ENCODE measurements at places on chromosomes 13 and 19. TPM values are rescaled to one million over a fixed set of nuclear protein-coding genes. Genes with fewer than 3 reads are reported as not detected.

DNA sequence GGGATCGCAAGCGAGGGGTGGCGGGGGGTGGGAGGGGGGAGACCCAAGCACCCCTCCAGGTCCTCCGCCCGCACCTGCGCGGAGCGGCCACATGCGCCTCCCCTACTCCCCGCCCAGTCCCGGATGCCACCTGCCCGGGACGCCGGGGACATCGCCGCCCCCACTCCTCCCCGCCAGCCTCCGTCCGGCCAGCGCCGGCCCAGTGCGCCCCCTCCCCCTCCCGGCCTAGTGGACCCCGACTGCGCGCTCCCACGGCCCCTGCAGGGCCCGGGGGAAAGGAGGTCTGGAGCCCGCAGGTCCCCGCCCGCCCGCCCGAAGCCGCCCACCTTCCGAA lies 263 bp downstream of the RHPN2 start:
- peak overlapping the region; percentile 67 for H3K4me3 ChIP-seq
- H3K27ac ChIP-seq: no peak overlapping the region
- H3K27me3 ChIP-seq: peaks cover 31% of the 10 kb centered on the region
- H3K36me3 ChIP-seq: no peaks in the 10 kb centered on the region
- H3K4me1 ChIP-seq: peaks cover 3% of the 10 kb centered on the region
- peak; percentile 60 for DNase-seq

DNA sequence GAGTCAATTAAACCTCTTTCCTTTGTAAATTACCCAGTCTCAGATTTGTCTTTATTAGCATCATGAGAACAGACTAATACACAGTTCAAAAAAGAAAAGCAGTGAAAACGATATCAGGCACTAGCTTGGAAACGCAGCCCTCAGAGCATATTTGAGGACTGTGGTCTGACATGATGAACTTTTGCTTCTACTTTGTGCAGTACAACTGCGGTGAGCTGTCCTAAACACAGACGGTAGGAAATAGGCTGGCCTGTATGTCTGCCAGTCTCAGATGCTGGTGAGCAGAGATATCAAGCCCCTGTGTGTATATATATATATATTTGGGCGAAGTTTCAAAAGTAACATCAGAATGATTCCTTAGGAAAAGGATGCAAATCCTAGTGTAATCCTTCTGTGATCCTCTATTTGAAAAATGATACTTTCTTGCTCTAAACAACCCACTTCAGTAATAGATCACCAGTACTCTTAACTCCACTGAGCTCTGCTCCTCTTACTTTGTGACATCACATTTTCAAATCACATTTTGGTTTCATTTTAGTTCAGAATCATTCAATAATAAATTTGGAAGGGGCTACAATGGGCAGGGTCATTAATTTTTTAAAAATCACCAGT lies 74.4 kb downstream of the TNFRSF19 start:
- DNase-seq: no peak
- H3K4me3 ChIP-seq: no peak overlapping the region
- H3K27ac ChIP-seq: no peak overlapping the region
- H3K4me1 ChIP-seq: no peaks in the 10 kb centered on the region
- no peaks in the 10 kb centered on the region for H3K36me3 ChIP-seq

DNA sequence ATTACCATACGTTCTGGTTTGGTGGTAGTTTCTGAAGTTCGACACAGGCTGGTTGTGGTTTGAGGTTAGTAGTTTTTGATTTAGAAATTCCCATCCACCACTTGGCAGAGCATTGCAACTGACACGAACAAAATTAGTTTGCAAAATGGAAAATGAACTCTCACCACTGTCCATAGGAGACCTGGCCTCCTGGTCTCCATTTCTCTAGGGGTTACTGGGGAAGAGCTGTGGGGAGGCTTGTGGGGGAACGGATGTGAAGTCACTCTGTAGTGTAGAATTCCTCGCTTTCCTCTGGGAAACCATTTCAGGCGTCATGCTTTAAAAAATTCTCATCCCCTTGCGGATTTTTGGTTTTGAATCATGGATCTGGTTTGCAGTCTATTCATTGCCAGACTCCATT lies 321.5 kb upstream of the MAB21L1 start:
- DNase-seq: no peak
- H3K36me3 ChIP-seq: no peaks in the 10 kb centered on the region
- H3K27ac ChIP-seq: no peak overlapping the region
- H3K4me3 ChIP-seq: no peak overlapping the region
- H3K27me3 ChIP-seq: no peaks in the 10 kb centered on the region
- H3K4me1 ChIP-seq: no peaks in the 10 kb centered on the region

DNA sequence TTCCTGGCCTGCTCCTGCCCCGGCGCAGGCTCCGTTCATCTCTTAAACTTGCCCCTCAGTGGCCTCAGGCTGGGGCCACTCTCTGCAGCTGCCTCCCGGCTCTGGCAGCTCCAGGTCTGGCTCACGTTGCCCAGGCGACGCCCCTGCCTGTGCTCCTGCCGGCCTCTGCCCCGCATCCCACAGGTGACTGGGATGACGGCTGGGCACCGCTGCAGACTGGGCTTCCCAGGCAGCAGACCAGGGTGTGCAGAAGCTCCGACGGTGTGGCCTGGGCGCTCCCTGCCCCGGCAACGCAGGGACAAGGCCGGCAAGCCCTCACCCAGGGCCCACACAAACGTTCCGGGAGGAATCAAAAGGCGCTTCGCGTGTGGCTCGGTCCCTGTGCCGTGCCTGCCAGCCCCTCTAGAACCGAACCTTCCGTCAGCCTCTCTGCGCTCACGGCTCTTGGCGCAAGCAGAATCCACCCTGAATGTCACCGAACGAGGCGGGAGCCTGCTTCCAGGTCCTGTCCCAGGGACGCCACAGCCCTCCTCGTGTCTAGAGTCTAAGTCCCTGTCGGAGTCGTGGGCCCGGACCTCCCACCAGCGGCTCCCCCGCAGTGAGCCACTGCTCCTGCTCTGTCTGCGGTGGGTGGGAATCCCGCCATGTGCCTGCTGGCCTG lies 64.8 kb downstream of the MLLT1 start:
- H3K4me3 ChIP-seq: no peak overlapping the region
- H3K4me1 ChIP-seq: no peaks in the 10 kb centered on the region
- no peaks in the 10 kb centered on the region for H3K27me3 ChIP-seq
- no peak overlapping the region for H3K27ac ChIP-seq

DNA sequence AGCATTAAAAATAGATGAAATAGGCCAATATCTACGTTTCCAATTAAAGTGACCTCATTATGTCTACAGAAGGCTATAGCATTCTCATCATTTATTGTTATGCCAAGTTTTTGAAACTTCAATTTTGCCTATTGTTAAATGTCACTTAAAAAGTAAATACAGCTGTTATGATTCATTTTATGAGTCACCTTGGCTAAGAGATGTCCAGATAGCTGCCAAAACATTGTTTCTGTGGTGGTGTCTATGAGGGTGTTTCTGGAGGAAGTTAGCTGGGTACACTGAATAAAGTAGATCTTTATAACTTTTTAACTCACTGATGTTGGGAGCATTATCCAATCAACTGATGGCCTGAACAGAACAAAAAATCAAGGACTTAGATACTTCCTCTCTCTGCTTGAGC lies 1209.7 kb upstream of the PCDH9 start:
- no peaks in the 10 kb centered on the region for H3K4me1 ChIP-seq
- H3K27me3 ChIP-seq: no peaks in the 10 kb centered on the region
- no peak overlapping the region for H3K27ac ChIP-seq
- H3K4me3 ChIP-seq: no peak overlapping the region
- no peaks in the 10 kb centered on the region for H3K36me3 ChIP-seq

DNA sequence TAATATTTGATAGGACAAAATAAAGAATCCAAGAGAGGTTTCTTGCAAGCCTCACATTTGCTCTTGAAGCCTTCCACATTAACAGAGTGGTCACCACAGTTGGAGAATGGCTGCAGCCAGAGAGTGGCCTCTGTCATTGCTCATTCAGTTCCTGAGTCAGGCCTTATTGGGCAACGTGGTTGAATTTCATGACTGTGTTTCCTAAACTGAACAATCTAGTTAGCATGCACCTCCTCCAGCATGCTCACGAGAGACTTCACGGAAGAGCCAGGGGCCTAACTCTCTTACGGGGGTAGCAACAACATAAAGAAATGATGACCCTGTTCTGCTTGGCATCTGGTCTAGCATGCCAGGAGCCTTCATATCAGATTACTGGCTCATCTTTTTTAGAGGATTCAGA lies 9.6 kb upstream of the UBL3 start:
- DNase-seq: peak; percentile 16
- peaks cover 4% of the 10 kb centered on the region for H3K27me3 ChIP-seq
- no peaks in the 10 kb centered on the region for H3K36me3 ChIP-seq
- H3K4me1 ChIP-seq: peaks cover 22% of the 10 kb centered on the region
- H3K27ac ChIP-seq: no peak overlapping the region

The ERICH6B gene
- not detected for total RNA-seq

- H3K4me1 ChIP-seq: peaks cover 25% of the 10 kb centered on the region
- DNase-seq: peak; percentile 46
- peak overlapping the region; percentile 42 for H3K27ac ChIP-seq
- peak overlapping the region; percentile 21 for H3K4me3 ChIP-seq
Measured at GRCh38 chr13:99984461-99985240, 3.1 kb downstream of the ZIC2 start.

The RAB3A gene
- 8.9 TPM for total RNA-seq

The CEACAM3 gene
- total RNA-seq: not detected

- H3K36me3 ChIP-seq: peaks cover 42% of the 10 kb centered on the region
- peak; percentile 48 for DNase-seq
- H3K4me3 ChIP-seq: peak overlapping the region; percentile 24
- H3K27ac ChIP-seq: peak overlapping the region; percentile 86
Measured at GRCh38 chr19:51354742-51355148, 11.4 kb downstream of the ETFB start.

The CGB8 gene
- total RNA-seq: not detected

DNA sequence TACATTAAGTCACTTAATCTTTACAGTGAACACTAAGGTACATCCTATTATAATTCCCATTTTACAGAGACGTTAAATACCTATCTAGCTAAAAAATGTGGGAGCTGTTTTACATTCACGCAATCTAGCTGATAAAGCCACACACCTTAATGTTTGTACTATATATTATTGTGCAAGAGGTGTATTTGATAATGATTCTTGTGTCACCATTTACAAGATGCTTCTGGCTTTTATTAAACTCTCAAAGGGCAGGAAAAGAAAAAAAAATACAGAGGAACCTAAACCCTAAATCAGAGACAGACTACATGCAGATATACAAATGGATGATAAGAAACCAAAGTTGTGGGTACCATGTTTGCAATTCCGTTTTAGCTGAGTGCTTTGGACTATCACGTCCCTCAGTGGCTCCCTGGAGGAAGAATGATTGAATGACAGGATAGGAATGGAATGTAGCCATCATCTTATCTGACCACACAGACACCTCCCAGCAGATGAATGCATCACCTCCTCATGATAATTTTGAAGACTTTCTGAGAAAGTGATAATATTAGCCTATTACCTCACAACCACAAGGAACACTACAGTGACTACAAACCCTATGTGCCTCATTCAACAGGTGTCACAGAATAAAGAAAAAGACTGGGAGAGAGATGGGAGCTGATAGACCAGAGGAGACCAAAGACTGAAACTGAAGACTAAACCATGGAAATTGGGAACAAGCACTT lies 230.5 kb upstream of the SERP2 start:
- DNase-seq: no peak
- peaks cover 12% of the 10 kb centered on the region for H3K4me1 ChIP-seq
- H3K27ac ChIP-seq: no peak overlapping the region
- H3K4me3 ChIP-seq: peak overlapping the region; percentile 87

- H3K4me3 ChIP-seq: no peak overlapping the region
- no peak overlapping the region for H3K27ac ChIP-seq
- H3K27me3 ChIP-seq: no peaks in the 10 kb centered on the region
- no peak for DNase-seq
Measured at GRCh38 chr19:3535981-3536380, 3.0 kb upstream of the TEKTIP1 start.

- no peak overlapping the region for H3K27ac ChIP-seq
- no peak for DNase-seq
- H3K4me3 ChIP-seq: no peak overlapping the region
- H3K36me3 ChIP-seq: no peaks in the 10 kb centered on the region
- no peaks in the 10 kb centered on the region for H3K4me1 ChIP-seq
- peaks cover 2% of the 10 kb centered on the region for H3K27me3 ChIP-seq
Measured at GRCh38 chr13:104962411-104962810, 1573.1 kb downstream of the EFNB2 start.

The ZNF547 gene
- 1.7 TPM for total RNA-seq

GRCh38 chr19:814152-815078 lies 7.3 kb downstream of the PLPPR3 start:
- no peak for DNase-seq
- H3K4me3 ChIP-seq: no peak overlapping the region

The ZNF559 gene
- 11.7 TPM for total RNA-seq

DNA sequence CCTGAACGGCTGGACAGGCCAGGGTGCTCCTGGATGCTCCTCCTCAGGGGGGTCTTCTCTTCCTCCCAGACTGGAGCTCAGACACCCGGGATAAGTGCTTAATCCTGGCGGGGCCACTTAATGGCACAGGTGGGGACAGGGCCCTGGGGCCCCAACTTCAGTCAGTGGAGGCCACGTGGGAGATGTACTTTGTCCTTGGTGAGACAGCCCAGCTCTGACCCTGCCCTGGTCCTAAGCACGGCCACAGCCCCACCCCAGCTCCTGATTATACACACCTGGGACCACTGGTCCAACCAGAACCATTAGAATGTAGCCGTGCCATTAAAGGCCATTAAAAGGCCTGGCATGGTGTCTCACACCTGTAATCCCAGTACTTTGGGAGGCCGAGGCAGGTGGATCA lies 7.8 kb downstream of the PPP1R14A start:
- no peak overlapping the region for H3K4me3 ChIP-seq
- no peaks in the 10 kb centered on the region for H3K36me3 ChIP-seq
- peaks cover 3% of the 10 kb centered on the region for H3K4me1 ChIP-seq
- no peak for DNase-seq
- H3K27ac ChIP-seq: no peak overlapping the region

GRCh38 chr13:41250993-41251392 lies 12.4 kb downstream of the MTRF1 start:
- H3K36me3 ChIP-seq: peaks cover 58% of the 10 kb centered on the region
- no peak for DNase-seq
- peaks cover 10% of the 10 kb centered on the region for H3K4me1 ChIP-seq
- no peak overlapping the region for H3K4me3 ChIP-seq
- no peak overlapping the region for H3K27ac ChIP-seq

- no peak overlapping the region for H3K4me3 ChIP-seq
- H3K4me1 ChIP-seq: no peaks in the 10 kb centered on the region
- H3K27ac ChIP-seq: no peak overlapping the region
- H3K36me3 ChIP-seq: no peaks in the 10 kb centered on the region
- no peak for DNase-seq
Measured at GRCh38 chr19:20351244-20351643, 184.2 kb downstream of the ZNF486 start.

The VPS36 gene
- 27.4 TPM for total RNA-seq

The SHANK1 gene
- not detected for total RNA-seq

The FAM124A gene
- total RNA-seq: 0.16 TPM

- DNase-seq: no peak
- peaks cover 69% of the 10 kb centered on the region for H3K4me1 ChIP-seq
- H3K36me3 ChIP-seq: no peaks in the 10 kb centered on the region
Measured at GRCh38 chr13:79455331-79455730, 25.6 kb upstream of the NDFIP2 start.

- H3K27me3 ChIP-seq: peaks cover 2% of the 10 kb centered on the region
- no peaks in the 10 kb centered on the region for H3K36me3 ChIP-seq
- no peak overlapping the region for H3K27ac ChIP-seq
- DNase-seq: peak; percentile 61
- no peak overlapping the region for H3K4me3 ChIP-seq
Measured at GRCh38 chr13:99442273-99442895, 58.9 kb upstream of the TM9SF2 start.

All from activated CD4-positive, alpha-beta T cell treated with anti-CD3 and anti-CD28 coated beads for 36 hours (primary cell).